ENCODE measurements at places on chromosomes 7 and 10. TPM values are rescaled to one million over a fixed set of nuclear protein-coding genes. Genes with fewer than 3 reads are reported as not detected.

Gene DMBT1
- 0.12 TPM for total RNA-seq

DNA sequence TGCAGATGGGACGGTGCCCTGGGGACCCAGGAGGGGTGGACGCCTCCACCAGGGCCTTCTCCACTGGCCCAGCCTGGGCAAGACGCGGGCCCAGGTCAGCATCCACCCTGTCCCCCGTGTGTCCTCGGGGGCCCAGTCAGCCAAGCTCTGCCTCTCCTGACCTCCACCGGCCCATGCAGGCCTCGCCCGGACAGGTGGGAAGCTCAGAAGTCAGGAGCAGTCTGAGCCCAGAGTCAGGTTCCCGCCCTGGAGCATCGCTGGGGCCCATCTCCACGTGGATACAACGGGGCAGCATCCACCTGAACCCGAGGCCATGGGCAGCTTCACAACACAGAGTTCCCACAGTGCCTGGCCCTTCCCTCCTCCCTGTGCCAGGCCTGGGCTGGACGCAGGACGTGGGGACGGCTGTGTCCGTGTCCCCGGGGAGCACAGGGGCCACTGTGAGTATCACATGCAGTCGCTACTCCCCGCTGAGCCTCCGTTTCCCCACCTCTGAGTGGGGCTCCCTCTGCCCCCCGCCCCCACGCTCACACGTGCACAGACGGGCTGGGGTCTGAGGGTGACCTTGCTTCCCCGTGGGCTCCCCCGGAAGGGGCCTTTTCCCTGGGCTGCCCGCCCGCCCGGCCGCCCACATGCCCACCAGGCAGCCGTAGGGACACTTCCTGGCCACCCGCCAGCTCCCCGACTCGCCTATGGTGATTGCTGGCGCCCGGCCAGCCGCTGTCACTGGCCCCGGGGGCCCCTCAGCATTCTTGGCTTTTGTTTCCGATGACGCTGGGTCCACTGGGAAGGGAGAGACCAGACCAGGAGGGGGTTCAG, 64.3 kb downstream of the PDGFA start:
- H3K4me3 ChIP-seq: no peak overlapping the region
- peak; percentile 95 for DNase-seq
- no peaks in the 10 kb centered on the region for H3K36me3 ChIP-seq
- H3K27ac ChIP-seq: no peak overlapping the region
- no peaks in the 10 kb centered on the region for H3K4me1 ChIP-seq

DNA sequence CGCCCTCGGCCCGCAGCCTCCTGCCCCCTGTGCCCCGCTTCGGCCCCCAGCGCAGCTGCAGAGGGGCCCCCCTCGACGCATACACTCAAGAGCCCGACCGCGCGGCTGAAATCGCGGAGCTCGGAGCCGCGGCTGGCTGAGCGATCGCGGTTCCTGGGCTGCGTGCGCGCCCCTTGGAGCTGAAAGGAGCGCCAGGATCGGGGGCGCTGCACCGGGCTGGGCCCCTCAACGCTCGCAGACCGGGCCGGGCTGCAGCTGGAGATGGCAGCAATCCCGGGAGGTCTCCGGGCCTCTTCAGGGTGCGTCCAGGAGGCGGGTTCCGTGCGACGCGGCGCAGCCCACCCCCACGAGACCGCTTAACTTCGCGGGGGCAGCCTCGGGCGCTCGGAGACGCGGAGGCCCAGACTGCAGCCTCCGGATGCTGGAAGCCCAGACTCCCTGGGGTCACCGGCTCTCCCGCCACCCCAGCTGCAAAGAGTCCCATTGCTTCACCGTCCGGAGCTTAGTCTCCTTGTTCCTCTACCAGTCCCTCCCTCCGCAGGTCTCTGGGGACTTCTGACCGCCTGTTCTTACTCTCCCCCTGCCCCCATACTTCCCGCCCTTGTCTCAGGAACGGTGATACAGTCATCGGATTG, 73.0 kb upstream of the LRRC4 start:
- H3K27me3 ChIP-seq: no peaks in the 10 kb centered on the region
- peak; percentile 40 for DNase-seq
- H3K4me3 ChIP-seq: no peak overlapping the region
- H3K27ac ChIP-seq: no peak overlapping the region

DNA sequence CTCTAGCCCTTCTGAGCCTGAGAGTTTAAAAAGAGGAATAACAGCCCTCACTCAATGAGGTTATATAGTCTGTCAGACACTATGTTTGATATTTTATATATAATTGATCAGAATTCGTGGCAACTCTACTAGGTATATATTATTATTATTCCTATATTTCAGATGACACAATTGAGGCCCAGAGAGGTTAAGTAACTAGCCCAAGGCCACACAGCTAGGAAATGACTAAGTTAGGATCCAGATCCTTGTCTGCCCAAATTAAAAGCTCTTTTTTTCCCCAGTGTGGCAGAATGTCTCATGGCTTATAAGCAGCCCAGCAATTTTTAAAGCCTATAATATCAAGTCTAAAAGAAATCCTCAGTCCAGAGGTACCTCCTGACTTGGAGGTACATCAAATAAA, 1119.9 kb upstream of the AUTS2 start:
- no peak overlapping the region for H3K27ac ChIP-seq
- no peak for DNase-seq
- no peaks in the 10 kb centered on the region for H3K4me1 ChIP-seq
- no peak overlapping the region for H3K4me3 ChIP-seq
- no peaks in the 10 kb centered on the region for H3K36me3 ChIP-seq
- H3K27me3 ChIP-seq: no peaks in the 10 kb centered on the region

DNA sequence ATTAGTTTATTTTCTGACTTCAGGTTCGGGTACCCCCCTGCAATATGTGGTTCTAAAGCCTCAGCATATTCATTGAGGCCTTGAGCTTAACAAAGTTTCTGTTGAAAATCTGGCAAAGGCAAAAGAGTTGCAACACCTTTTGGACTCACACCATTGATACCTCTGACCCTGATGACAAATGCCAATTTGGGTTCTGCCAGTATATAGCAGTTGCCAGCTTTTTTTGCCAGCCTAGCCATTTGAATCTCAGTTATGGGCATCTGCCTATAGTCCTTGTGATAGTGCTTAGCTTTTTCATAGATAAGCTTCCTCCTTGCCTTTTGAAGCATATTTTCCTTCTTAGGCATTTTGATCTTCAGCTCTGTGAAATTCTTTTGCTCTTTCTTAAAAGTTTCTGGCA, 31.9 kb downstream of the LIPJ start:
- no peaks in the 10 kb centered on the region for H3K4me1 ChIP-seq
- no peak for DNase-seq
- no peak overlapping the region for H3K4me3 ChIP-seq
- H3K36me3 ChIP-seq: no peaks in the 10 kb centered on the region

Gene ABCA13
- total RNA-seq: 0.06 TPM

Gene SEMA4G
- total RNA-seq: 4.2 TPM

Gene BHLHA15
- total RNA-seq: not detected

Gene VAX1
- total RNA-seq: not detected

DNA sequence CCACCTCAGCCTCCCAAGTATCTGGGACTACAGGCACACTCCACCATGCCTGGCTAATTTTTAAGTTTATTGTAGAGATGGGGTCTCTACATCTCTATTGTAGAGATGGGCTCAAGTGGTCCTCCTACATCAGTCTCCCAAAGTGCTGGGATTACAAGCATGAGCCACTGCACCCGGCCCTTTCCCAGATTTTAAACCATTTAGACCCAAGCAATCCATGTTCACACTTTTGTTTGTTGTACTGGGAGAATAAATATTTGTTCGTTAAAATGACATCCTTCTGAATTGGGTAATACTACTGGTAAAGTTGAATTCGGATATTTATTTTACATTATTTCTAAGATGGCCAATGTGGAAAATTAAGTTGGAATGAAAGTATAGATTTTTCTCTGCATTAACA, 52.7 kb downstream of the MINPP1 start:
- no peak for DNase-seq
- H3K27ac ChIP-seq: no peak overlapping the region
- H3K27me3 ChIP-seq: no peaks in the 10 kb centered on the region
- H3K36me3 ChIP-seq: no peaks in the 10 kb centered on the region
- H3K4me3 ChIP-seq: no peak overlapping the region

- no peaks in the 10 kb centered on the region for H3K27me3 ChIP-seq
- peaks cover 23% of the 10 kb centered on the region for H3K4me1 ChIP-seq
- no peak overlapping the region for H3K27ac ChIP-seq
- H3K36me3 ChIP-seq: no peaks in the 10 kb centered on the region
- DNase-seq: no peak
- no peak overlapping the region for H3K4me3 ChIP-seq
Observed at GRCh38 chr7:121003986-121004685, 15.6 kb downstream of the CPED1 start.

DNA sequence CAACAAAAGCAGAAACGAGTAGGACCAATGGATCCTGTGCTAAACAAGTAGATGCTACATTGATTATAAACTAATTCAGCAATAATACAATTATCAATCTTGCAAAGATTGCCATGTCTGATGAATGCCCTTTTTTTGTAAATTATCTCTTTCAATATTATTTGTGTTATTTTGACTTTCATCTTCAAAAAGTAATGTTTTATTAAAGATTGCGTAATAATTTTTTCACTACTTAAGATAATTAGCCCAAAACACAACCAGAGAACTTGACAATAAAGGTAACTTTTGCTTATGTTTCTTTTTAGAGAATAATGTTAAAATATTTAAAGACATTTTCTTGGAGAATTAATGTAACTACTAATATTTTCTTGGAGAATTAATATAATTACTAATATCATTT, 553.8 kb upstream of the VSTM2A start:
- no peak overlapping the region for H3K27ac ChIP-seq
- DNase-seq: no peak
- no peak overlapping the region for H3K4me3 ChIP-seq
- H3K27me3 ChIP-seq: no peaks in the 10 kb centered on the region
- H3K36me3 ChIP-seq: no peaks in the 10 kb centered on the region
- no peaks in the 10 kb centered on the region for H3K4me1 ChIP-seq

Gene AMZ1
- 2.0 TPM for total RNA-seq

DNA sequence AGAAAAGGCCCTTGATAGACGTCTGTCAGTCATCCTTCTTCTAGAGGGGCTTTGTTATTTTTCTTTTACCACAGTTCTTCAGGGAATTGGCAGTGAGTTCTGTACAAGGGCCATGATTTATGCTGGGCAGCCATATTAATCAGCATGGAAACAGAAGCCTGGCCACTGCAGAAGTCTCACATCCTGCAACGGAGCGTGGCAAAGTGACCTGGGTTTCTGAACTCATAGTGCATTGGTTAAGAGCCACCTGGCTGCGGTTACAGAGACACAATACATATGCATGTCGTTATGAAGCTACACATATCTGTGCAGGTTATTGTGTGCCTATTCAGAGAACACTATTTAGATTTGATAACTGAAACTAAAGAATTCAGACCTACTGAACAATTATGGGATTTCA, 419.4 kb upstream of the CELF2 start:
- no peak overlapping the region for H3K27ac ChIP-seq
- H3K36me3 ChIP-seq: no peaks in the 10 kb centered on the region
- H3K27me3 ChIP-seq: no peaks in the 10 kb centered on the region

DNA sequence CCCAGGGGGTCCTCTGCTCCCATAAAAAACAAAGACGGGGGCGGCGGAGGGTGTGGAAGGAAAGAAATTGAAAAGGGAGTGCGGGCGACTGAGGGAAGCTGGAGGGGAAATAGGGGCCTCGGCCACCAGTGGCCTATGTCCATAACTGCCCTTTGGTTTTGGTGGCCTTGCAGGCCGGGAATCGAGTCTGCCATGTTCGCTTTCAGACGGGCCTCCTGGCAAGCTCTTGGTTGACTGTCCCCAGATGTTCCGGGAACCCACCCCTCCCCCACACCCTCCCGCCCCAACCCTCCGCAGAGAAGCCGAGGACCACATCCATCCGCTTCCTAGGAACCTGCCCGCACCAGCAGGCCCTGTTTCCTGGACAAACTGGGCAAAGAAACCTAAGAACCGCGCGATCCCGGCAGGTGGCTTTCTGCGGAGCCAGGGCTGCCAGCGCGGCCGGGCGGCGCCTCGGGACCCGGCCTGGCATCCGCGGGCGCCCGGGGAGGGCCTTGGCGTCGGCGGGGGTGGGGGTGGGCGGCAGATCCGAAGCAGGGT, 20.0 kb upstream of the GATA3 start:
- no peaks in the 10 kb centered on the region for H3K27me3 ChIP-seq
- no peak overlapping the region for H3K27ac ChIP-seq
- peak; percentile 69 for DNase-seq
- no peaks in the 10 kb centered on the region for H3K4me1 ChIP-seq
- H3K4me3 ChIP-seq: no peak overlapping the region

Gene MYOZ1
- 13.1 TPM for total RNA-seq

GRCh38 chr7:20825555-20825954, 38.9 kb upstream of the SP8 start:
- H3K27me3 ChIP-seq: no peaks in the 10 kb centered on the region
- no peak for DNase-seq
- no peak overlapping the region for H3K27ac ChIP-seq
- H3K4me3 ChIP-seq: no peak overlapping the region
- no peaks in the 10 kb centered on the region for H3K4me1 ChIP-seq

Gene CHN2
- 22.0 TPM for total RNA-seq

- no peaks in the 10 kb centered on the region for H3K36me3 ChIP-seq
- no peaks in the 10 kb centered on the region for H3K4me1 ChIP-seq
- H3K27me3 ChIP-seq: no peaks in the 10 kb centered on the region
- H3K4me3 ChIP-seq: no peak overlapping the region
- no peak for DNase-seq
Observed at GRCh38 chr7:45229156-45229920, 71.7 kb downstream of the RAMP3 start.

Gene VKORC1L1
- 21.9 TPM for total RNA-seq

DNA sequence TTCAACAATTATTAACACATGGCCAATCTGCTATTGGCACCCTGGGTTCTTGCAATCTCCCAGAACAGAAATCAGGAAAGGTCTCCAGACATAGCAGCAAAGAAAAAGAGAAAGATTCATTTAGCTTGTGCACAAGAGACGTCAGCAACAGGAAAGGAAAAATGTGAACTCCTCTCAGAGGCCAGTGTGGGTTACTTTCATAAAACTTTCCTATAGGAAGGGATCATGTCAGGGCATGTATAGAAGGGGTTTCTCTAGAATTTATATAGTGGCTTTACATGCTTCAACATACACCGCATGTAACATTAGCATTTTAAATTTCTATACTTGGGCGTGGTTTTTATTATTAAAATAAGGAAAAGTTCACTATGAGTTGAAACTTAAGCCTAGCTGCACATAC, 725.1 kb downstream of the SORCS1 start:
- H3K27ac ChIP-seq: no peak overlapping the region
- DNase-seq: no peak
- H3K4me1 ChIP-seq: no peaks in the 10 kb centered on the region
- H3K27me3 ChIP-seq: no peaks in the 10 kb centered on the region
- H3K4me3 ChIP-seq: no peak overlapping the region

Gene ADAM12
- 9.4 TPM for total RNA-seq

Data from aorta (tissue), 5 donors.